ENCODE measurements at places on chromosomes 2 and 18.

DNA sequence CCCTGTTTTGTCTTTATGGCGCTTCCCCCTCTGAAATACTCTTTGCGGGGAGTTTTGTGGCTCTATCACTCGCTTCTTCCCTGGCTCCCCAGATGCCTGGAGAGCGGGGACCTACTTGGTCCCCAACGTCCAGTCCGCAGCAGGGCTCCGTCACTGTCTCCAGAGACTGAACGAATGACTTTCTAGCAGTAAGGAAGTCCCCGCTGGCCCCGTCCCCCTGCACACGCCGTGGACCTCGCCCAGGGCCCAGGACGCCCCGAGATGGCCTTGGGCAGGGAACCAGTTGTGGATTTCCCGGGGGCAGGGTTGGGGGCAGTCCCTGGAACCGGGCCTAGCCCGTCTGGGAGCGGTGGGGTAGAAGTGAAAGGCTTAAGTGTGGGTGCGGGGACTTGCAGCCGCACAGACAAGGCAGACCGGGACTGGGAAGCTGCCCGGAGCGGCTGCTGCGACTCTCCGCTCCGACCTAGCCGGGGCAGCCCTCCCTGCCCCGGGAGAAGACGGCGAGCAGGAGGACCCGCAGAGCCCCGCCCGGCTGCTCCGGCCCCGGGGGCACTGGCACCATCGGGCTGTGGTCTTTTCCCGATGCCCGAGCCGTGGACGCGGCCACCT is 821 bp upstream of the EPHA4 start:
- no peak for DNase-seq

- no peak for DNase-seq
Observed at GRCh38 chr2:118231759-118232158, 143.5 kb downstream of the INSIG2 start.

GRCh38 chr18:54787616-54788015 is 40.7 kb upstream of the RAB27B start:
- no peak for DNase-seq

GRCh38 chr18:840023-840408 is 28.0 kb upstream of the YES1 start:
- no peak for DNase-seq

DNA sequence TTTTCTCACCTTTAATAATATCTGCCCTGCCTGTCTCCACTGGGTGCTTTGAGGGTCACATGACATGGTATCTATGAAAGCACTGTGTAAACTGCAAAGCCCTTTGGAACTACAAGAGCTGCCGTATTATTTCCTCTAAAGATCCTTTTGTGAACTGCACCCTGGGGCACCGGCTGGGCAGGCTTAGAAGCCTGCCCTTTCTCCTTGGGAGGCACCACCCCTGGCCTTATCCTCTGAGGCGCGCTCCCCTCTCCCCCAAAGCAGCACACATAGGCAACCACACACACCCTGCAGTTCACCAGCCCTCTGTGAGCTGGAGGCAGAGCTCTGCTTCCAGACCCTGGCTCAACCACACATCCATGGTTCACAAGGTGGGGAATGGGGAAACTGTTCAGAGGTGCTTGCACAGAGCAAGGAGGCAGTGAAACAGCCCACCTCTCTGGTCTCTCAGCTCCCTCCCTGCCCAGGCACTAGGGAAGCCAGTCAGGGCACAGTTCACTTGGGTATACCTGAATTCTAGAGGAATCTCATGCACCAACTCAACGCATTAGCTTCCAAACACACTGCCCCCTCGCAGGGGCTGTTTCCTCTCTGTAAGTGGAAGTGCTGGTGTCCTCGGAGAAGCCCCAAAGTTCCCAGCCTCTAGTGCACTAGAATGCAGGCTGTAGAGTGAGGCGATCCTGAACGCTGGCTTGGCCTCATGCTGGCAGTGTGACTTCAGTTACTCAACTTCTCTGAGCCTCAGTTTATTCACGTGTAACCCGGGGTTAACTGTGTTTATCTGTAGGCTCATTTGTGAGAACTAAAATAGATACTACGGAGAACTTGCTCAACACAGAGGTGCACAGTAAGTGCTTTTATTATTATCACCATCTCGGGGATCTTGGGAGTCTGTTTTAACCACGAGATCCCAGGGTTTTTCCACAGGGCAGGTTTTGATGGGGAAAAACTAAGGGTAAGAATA is 11.0 kb downstream of the SIGLEC15 start:
- DNase-seq, result no peak

- DNase-seq, result no peak
Observed at GRCh38 chr2:237075749-237076599, 9.7 kb upstream of the COPS8 start.

DNA sequence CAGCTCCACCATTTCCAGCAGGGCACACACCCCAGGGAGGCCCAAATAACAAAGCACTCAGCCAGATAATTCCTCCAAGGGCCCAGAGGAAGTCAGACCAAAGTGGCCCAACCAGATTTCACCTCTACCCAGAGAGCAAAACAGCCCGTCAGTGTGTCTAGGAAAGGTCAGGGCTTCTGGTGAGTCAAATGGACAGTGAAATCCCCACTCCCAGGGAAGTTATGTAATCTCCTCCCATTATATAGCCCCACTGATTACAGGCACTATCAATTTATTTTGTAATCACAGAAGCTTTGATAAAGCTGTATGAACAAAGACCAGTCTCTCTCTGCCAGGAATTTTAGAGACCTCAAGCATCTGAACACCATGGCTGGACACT is 4.0 kb downstream of the B4GALT6 start:
- no peak for DNase-seq

GRCh38 chr18:36872329-36872728 is 43.4 kb downstream of the KIAA1328 start:
- no peak for DNase-seq

- no peak for DNase-seq
Observed at GRCh38 chr2:208252716-208253492, 2.0 kb downstream of the IDH1 start.

DNA sequence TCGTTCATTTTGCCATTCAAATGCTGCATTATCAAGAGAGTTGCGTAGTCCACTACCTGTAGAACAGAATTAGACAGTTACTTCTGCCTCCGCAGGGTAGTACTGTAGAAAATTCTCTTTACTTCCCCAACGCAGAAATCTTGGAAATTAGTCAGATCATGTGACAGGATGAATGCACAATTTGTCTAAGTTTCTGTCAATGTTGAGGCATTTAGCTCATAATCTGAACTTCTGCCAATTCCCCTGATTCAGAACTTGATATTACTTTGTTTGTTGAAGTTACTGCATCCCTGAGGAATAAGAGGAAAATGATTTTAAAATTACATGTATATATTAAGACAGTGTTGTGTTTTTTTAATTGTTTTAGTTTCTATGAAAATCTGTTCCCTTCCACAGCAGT is 83.4 kb downstream of the TTC27 start:
- no peak for DNase-seq
